ENCODE measurements at places on chromosomes 5 and 9.

- DNase-seq = no peak
Measured at GRCh38 chr9:89725271-89725670, 120.5 kb downstream of the GADD45G start.

GRCh38 chr5:170132269-170132975 lies 26.7 kb downstream of the FOXI1 start:
- peak; percentile 83 for DNase-seq

DNA sequence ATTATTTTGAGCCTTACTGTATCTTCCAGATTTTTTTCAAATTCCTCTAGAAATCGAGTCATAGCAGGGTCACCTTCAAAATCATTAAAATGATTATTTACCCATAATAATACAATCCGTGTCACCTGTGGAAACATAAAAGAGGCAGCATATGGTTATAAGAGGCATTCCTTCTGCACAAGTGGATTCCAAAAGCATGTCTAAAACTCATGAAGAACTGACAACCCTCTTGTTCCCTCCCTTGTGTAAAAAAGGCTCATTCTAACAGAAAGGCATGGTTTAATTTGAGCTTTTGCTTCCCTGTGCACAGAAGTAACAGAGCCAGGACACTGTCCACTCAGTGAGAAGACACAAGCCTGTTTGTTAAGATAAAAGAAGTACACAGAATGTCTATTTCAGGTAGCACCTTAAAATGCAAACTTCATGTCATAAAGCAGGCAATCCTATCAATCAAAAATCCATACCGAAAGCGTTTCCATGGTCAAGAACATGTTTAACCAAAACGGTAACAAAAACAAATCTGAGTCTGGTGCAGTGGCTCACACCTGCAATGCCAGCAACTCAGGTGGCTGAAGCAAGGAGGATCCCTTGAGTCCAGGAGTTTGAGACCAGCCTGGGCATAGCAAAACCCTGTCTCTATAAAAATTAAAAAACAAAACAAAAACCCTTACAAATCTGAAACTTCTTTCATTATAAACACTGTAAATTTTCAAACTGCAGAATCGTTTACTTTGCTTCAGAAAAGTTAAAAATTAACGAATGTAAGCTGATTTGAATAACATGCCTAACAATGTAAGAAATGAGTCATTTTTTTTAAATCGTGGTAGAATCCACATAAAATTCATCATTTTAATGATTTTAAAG lies 139.3 kb downstream of the RAPGEF6 start:
- no peak for DNase-seq

DNA sequence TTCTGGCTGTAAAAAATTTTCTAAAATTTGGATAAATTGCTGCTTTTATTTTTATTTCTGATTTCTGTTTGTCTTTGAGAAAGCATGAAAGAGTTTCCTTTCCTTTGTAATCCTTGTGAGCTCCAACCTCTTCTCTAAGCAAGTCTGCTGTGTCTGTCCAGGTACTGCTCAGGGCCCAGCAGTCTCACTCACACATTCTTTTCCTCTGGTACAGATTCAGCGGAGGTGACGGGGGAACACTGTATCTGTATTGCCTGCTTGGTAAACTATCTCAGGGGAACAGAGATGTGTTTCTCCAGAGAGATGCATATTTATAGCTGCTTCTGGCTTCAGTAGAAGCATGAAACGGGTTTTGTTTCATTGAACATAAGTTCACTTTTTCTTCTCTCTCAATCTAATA lies 60.5 kb downstream of the NUP214 start:
- no peak for DNase-seq

DNA sequence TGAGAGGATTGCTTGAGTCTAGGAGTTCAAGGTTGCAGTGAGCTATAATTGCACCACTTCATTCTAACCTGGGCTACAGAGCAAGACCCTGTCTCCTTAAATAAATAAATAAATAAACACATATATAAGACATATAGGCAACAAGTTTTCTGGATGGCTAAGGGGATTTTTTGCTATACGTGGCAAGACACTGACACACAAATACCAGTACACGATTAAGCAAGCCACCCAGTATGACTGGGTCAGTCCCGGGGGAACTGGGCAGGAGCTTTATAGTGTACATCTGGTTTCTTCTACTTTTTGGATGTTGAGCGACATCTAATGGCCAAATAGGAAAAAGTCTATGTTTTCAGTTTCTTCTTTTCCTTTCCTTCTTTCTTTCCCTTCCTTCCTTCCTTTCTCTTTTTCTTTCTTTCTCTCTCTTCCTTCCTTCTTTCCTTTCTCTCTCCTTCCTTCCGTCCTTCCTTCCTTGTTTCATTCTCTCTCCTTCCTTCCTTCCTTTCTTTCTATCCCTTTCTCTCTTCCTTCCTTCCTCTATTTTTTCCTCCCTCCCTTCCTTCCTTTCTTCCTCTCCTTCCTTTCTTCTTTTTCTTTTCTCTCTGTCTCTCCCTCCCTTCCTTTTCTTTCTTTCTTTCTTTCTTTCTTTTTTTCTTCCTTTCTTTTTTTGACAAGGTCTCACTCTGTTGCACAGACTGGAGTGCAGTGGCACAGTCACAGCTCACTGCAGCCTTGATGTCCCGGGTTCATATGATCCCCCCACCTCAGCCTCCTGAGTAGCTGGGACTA lies 47.0 kb upstream of the PLIN2 start:
- DNase-seq = peak; percentile 84

GRCh38 chr9:137441289-137441934 lies at the start of gene ENTPD8:
ENTPD8 (minus strand) TSS chr9:137441357; CDS start chr9:137438285, 3,072 bp downstream.
- no peak for DNase-seq

- no peak for DNase-seq
Measured at GRCh38 chr5:130227699-130228098, 323.4 kb downstream of the CHSY3 start.

DNA sequence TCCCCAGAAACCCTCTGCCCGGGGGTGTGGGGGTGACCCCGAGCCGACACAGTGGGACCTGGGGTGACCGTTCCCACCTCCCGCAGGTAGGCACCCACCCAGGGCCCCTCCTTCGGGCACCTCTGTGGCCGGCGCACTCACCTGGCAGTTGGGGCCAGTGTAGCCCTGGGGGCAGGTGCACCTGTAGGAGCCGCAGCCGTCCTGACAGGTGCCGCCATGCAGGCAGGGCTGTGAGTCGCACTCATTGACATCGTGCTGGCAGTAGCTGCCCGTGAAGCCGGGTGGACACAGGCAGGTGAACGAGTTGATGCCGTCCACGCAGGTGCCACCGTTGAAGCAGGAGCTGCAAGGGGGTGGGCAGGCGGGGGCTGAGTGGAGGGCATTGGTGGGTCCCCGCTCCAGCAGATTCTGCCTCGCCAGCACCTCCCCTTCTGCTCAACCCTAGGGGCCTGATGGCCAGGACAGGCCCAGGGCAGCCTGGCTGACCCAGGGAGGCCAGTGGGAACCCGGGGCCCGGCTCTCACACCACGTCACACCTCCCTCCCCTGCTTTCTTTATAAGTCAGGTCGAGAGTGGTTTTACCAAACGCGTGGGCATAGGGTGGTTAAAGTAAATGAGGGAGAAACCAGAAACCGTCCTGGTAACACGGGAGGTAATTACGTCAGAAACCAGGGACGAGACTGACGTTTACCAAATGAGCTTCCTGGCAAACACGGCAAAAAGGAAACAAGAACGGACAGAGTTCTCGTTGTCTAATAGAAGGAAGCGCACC lies 26.1 kb upstream of the SEC16A start:
- DNase-seq = no peak

DNA sequence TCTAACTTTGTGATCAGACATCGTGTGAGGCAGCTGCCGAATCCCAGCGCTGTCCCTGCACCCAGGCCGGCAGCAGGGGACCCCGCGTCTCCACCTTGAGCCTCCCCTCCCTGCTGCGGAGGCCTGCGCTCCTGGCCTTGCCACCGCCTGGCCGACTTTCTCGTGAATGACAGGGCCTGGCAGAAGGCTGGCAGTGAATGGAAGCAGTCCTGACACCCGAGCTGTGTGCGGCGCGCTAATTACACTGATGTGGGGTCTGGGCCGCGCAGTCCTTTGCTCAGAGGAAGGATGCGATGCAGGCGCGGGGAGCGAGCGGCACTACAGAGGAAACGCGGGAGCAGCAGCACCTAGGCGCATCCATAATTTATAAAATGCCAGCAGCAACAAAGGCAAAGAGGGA lies 40.3 kb downstream of the POU4F3 start:
- DNase-seq = no peak

GRCh38 chr5:26482810-26483375 lies 555.5 kb downstream of the CDH9 start:
- peak; percentile 58 for DNase-seq

GRCh38 chr5:128591598-128592455 lies 53.8 kb upstream of the FBN2 start:
- no peak for DNase-seq

GRCh38 chr5:13976867-13977830 lies 32.7 kb upstream of the DNAH5 start:
- peak; percentile 50 for DNase-seq

DNA sequence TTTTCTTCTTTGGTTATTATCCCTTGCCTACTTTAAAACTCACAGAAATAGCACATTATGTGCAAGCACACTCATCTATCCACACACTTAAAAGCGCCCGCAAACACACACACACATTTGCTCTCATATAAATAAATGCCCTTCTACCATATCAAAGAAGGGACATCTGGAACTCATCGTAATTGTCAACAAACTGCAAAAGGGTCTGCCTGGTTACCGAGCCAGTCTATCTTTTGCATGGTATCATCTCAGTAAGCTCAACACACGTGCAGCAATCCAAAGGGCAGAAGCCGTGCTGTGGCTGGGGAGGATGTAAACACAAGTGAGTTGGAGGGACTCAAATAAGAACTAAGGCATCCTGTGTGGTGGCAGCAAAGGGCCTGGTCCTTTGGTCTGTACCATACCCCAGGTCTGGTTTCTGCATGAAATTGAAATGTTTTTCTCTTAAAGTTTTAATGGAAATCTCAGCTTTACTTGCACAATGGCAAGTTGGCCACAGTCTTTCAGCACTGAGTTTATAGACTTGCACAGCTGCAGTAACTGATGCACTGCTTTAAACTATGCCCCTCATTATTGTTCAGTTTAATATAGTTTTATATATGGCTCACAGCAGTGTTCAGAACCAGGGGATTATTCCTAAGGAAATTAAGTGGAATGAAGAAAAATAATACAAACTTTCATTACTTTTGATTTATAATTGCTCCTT lies 331.0 kb downstream of the ADAMTS6 start:
- no peak for DNase-seq

DNA sequence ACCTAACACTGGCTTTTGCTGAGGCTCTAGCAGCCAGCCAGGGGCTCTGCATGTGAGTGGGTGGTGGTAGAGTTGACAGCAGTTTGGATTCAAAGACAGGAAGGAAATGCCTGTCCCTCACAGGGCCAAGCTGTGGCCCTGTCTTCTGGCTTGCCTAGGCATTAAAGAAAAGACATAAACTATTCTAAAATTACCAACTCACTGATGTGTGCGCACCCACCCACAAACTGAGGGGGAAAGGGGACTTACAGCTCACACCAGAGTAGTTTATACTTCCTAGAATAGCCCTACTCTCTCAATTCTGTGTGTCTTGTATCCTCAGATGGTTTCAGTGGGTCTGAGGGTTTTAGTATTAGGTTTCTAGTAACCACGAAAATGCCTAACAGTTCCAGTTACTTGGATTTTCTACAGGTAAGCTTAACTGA lies 18.3 kb upstream of the IL13 start:
- DNase-seq = no peak

DNA sequence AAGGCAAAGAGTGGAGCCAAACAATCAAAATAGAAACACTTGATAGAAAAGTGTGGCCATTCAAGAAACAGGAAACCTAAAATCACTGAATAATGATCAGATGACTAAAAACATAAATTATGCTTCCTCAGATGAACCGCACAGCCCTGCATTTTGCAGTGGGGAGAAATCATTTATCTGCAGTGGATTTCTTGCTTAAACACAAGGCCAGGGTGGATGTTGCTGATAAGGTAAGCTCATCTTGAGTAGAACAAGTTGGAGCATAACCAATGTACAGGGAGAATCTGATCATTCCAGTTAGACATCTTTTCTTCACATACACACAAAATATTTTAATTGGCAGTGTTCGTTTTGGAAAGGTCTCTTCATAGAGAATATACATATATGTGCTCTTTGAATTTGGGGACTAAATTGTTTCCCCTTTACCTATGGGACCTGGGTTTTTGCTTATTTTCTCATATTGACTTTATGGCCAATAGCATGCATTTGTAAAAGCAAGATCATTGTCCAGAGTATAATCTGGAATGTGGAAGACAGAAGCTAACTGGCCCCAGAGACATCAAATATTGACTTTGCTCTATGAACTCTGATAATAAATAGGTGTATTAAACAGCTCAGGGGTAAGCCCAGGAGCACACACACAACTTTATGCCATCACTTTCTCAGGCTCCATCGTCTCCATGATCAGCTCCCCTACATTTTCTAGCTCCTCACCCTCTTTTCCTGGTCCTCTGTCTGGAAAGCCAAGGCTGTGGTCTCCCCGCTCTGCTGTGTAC lies 9.1 kb downstream of the ANKDD1B start:
- no peak for DNase-seq

DNA sequence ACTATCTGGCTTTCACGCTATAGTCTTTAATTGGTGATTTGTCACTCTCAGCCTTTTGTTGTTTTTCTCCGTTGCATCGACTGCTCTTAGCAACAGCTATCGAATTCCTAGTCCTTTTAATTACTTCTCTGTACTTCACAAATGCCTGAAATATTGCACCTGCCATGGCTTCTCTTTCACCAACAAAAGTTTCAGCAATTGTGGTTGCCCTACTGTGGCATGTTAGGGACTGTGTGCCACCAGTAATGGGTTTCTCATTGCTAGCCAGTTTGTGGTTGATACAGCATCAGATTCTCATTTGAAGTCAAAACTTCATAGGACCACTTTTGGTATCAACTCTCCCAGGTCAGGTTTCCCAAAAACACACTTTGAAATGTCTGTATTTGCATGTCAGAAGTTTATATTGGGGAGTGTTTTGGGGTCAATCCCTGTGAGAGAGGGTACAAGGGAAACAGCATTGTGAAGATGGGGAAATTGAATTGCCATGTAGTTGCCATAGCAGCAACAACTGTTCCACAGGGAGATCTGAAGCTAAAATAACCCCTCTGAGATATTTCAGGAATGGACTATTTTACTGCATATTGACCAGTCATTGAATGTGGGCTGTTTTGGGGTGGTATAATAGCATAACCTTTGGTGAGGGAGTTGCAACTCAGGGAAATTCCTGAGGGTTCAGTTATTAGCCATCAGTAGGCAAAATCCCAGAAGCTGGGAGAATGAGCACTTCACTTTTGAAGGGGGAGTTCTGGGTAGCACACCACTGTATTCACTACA lies 99.2 kb downstream of the WDR70 start:
- no peak for DNase-seq

- DNase-seq = no peak
Measured at GRCh38 chr9:91187311-91187964, 174.3 kb downstream of the AUH start.

DNA sequence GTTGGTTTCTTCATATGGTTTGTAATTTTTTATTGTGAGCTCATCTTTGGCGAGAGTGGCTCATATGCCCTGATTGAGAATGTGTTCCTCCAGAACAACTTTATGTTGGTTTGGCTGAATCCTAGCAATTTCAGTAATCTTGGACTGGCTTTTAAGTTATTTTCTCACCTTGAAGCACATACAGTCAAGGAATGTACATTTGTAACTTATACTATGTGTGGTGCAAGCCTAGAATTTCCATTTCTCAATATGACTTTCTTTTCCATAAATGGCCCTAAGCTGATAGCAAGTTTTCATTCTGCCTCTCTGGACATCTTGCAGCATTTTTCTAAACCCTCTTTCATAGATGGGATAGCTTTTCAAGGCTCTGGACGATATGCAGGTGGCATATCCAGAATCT lies 247.5 kb downstream of the DOCK8 start:
- DNase-seq = no peak
